ENCODE measurements at places on chromosomes 7 and 10.

- no peak for DNase-seq
Observed at GRCh38 chr7:158766570-158767281, 62.1 kb upstream of the NCAPG2 start.

DNA sequence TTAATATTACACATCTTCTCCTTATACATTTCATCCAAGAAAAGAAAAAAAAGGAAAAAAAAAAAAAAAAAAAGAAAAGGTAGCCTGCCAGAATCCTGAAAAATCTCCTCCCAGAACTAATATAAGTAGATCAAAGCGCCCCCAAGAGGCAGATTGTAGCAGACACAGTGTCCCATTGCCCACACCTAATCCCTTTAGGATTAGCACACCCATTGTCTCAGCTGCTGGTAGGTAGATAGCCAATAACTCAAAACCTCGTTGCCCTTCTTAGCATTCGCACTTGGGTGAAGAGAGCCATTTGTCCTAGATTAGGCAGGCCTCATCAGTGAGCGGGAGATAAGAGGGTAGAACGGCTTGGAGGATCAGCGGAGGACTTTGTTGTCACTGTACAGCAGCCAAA, 100.2 kb upstream of the SORCS1 start:
- DNase-seq, result no peak

DNA sequence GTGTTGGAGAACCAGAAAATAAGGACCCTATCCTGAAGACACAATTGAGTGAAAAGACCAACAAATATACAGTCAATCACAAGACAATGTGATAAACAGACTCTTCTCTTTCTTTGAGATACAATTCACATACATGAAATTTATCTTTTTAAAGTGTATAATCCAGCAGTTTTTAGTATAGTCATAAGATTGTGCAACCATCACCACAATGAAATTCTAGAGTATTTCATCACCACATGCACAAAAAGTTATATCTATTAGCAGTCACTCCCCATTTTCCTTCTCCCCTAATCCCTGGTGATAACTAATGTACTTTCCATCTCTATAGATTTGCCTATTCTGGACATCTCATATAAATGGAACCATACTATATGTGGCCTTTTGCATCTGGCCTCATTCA, 8.2 kb upstream of the SORBS1 start:
- no peak for DNase-seq

DNA sequence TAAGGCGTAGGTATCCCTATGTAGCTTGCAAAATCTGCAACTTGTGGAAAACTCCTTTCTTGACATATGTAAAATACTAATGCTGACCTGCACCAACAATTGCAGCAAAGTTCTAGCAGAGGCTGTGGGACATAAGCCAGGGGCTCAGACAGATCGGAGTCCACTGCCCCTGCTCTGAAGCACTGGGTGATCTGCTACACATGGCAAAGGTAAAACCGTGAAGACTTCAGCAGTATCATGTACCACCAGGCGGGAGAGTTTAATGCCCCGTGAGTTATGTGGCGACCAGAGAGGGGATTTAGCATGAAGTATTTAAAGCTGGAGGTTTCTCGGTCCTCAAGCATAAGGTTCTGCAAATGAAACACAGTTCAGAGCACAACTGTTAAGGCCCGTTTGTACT, 76.4 kb downstream of the ABCC2 start:
- no peak for DNase-seq

- no peak for DNase-seq
Observed at GRCh38 chr10:14548474-14548873, 217.8 kb upstream of the FRMD4A start.

- no peak for DNase-seq
Observed at GRCh38 chr7:134085311-134085710, 41.8 kb upstream of the LRGUK start.

DNA sequence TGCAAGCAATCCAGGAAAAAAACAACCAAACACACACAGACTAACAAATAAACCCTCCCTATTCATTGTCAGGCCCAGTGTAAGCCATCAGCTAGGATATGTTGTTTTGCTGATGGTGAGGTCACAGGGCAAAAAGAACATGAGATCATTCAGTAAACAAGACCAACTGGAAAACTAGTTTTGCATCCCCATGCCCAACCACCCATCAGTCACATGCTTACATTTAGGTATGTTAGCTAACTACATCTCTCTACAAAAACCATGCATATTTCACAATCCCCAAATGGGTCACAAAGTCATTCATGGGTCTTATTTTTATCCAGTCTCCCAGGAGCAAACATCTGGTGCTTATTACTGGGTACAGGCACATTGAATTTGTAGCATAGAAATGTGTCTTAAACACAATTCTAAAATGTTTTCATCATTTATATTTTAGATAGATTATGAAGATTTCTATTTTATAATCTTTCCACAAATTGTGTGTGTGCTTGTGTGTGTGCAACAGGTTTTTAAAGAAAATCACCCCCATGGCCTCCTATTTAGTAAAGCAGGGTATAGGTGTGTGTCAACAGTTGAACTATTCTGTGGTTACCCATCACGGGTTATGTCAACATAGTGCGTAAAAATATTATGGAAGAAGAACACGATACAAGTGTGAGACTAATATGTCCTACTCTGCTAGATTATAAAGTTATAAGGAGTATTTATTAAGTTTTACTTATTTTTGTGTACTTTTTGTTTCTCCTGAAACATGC, 103.8 kb upstream of the AKR1E2 start:
- peak; percentile 56 for DNase-seq

DNA sequence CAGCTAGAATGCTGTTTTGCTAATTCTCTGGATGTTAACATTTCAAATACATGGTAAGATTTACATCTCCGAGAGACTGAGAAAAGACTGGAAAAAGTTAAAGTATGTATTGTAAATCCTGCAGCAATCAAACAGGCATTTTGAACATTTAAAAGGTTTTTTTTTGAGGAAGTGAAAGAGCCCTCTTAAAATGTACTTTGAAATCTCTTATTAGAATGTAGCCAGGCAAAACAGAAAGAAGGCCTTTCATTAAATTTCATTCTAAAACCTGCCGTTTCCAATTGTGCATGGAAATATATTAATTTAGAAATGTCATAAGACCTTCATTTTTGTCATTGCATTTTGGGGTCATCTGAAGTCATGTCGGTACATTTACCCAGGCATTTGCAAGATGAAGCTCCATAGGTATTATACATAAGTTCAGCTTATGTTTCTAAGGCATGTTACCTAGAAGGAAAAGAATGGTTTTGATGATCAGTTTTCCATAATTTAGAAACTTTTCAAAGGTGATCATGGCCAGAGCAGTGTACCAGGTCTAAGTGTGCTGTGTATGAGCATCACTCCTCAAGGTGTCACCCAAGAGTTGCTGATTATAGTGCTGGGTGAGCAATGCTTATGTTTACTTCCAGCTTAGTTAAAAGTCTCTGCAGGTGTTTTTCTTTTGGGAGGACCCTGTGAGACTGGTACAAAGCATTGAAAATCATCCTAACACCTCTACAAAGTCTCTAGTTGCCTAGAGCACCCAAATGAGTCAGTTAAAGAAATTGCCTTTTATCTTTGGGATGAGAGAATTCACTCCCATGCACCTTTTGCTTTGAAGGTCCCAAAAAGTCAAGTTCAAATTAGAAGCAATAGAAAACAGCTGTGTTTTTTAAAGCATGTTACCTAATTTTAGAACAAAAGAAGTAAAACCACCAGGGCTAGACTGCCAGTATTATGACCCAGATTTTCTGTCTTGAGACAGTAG, 7.1 kb downstream of the ZNF736 start:
- no peak for DNase-seq

GRCh38 chr10:89837165-89838043, 136.0 kb downstream of the KIF20B start:
- peak; percentile 24 for DNase-seq

DNA sequence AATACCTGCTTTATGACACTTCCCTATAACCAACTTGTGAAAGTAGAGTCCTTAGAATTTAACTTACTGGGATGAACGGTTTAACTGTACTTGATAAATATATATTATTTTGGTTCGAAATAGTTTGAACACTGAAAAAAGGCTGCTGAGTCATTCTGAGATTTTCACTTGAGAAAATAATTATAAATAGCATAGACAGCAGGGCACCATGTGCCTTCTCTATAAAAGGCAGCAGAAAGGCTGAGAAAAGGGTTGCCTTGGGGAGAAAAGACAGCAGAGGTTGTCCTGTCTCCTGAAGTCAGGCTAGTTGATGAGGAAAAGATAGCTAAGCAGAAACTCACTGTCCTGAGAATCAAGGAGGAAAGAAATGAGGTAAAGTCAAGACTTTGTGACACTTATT, 92.4 kb downstream of the CTTNBP2 start:
- peak; percentile 60 for DNase-seq

DNA sequence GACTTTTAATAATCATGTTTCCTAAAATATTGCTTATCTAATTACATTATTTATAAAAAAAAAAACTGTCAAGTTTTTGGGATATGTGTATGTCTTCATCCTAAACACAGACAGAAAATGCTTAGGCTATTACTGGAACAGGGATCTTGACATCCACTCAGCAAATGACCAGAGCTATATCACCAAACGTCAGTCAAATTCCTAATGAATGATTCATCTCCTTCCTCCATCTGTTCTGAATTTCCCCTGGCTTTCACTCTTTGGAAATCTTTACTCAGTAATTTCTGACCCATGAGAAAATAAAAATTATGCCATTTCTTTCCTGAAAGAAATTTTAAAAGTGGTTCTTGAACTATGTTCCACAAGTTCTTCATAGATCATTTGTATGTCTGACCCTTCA, 552.4 kb upstream of the KCND2 start:
- peak; percentile 81 for DNase-seq

DNA sequence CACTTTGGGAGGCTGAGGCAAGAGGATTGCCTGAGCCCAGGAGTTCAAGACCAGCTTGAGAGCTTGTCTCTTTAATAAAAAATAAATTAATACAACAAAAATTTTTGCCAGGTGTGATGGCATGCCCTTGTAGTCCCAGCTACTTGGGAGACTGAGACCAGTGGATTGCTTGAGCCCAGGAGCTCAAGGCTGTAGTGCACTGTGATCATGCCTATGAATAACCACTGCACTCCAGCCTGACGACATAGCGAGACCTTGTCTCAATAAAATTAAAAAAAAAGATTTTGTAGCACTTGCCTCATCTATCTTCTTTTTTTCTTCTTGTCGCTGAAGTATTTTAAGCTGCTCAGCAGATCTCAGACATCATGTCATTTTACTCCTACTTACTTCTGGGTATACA, 26.3 kb downstream of the CREM start:
- DNase-seq, result no peak

GRCh38 chr7:36667007-36667745, 57.1 kb downstream of the AOAH start:
- no peak for DNase-seq

DNA sequence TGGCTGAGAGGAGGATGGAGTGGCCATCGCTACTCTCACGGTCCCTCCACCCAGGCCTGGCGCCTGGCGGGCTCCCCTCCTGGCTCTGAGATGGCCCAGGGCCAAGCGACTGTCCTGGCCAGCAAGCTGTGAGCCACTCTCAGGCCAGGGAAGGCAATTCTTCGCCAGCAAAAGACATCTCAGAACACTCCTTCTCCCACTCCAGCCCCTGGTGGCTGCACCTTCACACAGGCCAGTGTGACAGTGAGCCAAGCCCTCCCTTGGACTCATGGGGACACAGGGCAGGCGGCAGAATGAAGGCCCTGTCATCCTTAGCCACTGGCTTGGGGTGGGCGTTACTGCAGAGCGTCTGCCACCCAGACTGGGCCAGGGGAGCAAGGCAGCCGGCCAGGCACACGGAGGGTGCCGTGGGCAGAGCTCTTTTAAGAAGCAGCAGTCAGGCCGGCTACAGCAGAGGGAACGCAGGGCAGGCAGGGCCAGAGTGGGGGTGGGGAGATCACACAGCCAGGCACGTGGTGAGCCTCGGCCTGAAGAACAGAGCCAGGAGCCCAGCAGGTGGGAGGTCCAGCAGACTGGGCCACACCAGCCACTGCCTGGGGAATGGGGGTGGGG, 14.4 kb downstream of the STK32C start:
- no peak for DNase-seq

DNA sequence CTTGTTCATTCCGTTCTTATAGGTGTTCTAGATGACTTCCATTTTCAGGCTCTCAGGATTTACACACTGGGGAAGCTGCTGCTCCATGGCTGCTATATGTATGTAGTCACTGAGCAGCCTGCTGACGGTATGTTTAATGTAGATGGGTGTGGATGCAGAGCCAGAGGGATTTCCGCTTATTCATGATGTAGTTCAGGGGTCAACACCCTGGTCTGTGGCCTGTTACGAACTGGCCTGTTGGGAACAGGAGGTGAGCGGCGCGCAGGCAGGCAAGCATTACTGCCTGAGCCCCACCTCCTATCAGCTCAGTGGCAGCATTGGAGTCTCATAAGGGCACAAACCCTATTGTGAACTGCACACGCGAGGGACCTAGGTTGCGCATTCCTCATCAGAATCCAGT, 33.9 kb downstream of the DNAJB6 start:
- no peak for DNase-seq

DNA sequence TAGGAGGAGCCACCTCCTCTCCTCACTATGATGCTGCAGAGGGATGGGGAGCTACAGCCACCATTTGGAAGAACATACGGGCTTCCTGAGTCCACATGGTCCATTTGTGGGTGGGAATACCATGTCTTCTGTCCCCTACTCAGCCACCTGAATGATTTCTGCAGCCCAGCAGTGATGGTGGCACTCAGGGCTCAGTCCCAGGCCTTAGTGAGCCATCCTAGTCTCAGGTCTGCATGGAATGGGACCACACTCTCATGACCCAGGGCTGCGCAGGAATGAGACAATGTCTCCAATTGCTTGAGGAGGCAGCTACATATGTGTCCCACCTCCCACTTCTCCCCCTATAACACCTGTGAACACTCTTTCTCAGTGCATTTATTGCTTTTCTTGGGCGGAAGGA, 4.8 kb downstream of the SFTPA1 start:
- DNase-seq, result no peak

GRCh38 chr7:26022982-26023381, 129.0 kb upstream of the NFE2L3 start:
- DNase-seq, result no peak

DNA sequence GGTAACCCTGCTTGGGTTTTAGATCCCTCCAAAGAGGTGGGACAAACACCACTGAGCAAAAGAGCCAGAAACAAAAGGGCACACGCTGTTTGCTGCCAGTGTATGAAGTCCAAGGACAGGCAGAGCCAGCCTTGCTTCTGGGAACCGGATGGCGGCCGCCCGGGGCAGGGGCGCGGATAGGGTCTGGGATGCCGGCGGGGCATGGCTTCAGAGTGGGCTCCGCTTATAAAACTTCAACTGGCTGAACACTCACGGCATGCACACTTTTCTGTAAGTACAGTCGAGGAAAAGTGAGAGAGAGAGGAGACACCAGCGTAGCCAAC, 62.6 kb downstream of the ASB13 start:
- no peak for DNase-seq

GRCh38 chr7:75650062-75650461, 88.7 kb downstream of the HIP1 start:
- DNase-seq, result no peak

All from astrocyte of the spinal cord (primary cell).